Activated T-helper 9 cell treated with anti-CD3 and anti-CD28 coated beads, Interleukin-2, amount 50 U/mL, for 16 hours (primary cell): ENCODE measurements at places on chromosomes 6 and 20.

DNA sequence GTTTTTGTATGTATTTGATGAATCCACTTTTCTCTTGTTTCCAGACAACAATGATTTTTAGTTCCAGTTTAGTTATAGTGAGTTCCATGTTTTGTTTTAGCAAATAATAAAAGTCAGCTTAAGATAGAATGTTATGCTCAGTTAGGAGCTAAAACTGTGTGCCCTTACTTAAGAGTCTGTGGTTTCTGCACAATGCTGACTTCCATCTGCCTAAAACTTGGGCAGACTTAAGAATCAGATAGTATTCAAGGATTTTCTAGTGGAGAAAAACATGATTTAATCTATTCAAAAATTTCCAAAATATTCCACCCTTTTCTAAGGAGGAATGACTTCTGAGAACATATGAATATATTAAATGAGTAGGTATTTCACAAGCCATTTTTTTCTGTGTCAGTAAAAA, 32.8 kb downstream of the LAMA4 start:
- DNase-seq = no peak

GRCh38 chr6:6376845-6377244, 56.4 kb upstream of the F13A1 start:
- no peak for DNase-seq

DNA sequence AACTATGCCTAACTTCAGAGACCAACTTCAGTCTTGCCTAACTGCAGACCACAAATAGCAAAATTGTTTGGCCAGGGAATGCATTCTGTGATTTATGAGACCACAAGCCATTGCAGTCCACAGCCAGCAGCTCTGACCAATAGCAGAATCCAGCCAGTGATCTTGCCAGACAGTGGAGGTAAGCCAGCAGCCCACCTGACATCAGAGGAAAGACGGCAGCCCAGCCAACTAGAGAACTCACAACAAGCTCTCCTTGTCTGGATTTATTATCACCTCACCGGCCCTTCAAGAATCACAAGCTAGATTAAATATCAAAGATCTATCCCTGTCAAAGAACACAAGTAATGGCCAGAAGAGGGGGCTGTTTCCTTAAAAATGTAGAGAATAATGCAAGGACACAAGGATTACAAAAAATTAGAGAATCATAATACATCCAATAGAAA, 66.5 kb upstream of the SLC35F1 start:
- no peak for DNase-seq

- no peak for DNase-seq
These were observed 177.7 kb upstream of the MCHR2 start for GRCh38 chr6:100171533-100172321.

DNA sequence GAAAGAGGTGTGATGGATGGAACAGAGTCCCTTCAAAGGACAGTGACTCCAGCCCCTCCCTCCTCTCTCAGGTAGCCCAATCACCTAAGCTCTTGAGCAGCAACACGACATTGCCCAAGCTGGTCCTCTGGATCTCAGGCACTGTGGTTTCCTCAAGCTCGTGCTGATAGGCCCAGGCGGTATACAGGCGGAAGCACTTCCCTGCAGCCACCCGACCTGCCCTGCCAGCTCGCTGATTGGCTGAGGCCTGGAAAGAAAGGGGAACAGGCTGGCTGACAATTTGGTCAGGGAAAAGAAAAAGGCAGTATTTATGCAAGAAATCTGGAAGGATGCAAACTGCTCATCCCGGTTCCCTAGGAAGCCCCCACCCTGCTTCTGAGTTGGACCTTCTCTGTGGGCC, 9.6 kb downstream of the C6orf136 start:
- no peak for DNase-seq

- DNase-seq = no peak
These were observed 65.6 kb downstream of the ADNP start for GRCh38 chr20:50865591-50865990.
